Spinal cord (tissue), 10 donors: ENCODE measurements at places on chromosomes 7 and 10. TPM values are rescaled to one million over a fixed set of nuclear protein-coding genes. Genes with fewer than 3 reads are reported as not detected.

Gene GTF2IRD1
- 10.0 TPM for total RNA-seq

Gene IQUB
- total RNA-seq, result 5.9 TPM

Gene LRRC72
- not detected for total RNA-seq

Gene UROS
- total RNA-seq, result 61.9 TPM

Gene PLAC9
- total RNA-seq, result 81.7 TPM

Gene RELN
- 131 TPM for total RNA-seq

Gene FAM13C
- 28.2 TPM for total RNA-seq

Gene GPR141
- total RNA-seq, result 5.4 TPM

Gene PGAM2
- 3.5 TPM for total RNA-seq

Gene SYNPO2L
- total RNA-seq, result not detected

Gene MUC3A
- total RNA-seq, result 0.40 TPM

Gene NUTM2B
- 0.20 TPM for total RNA-seq

Gene LRMDA
- 5.6 TPM for total RNA-seq

Gene PHKG1
- 7.9 TPM for total RNA-seq

Gene ADARB2
- 5.4 TPM for total RNA-seq

Gene TES
- total RNA-seq, result 35.4 TPM

Gene PON1
- 0.59 TPM for total RNA-seq

Gene BHLHA15
- total RNA-seq, result 2.4 TPM

Gene IFIT1
- total RNA-seq, result 57.2 TPM

Gene CALHM3
- not detected for total RNA-seq

Gene COX19
- total RNA-seq, result 11.7 TPM

Gene OR2A1
- 0.10 TPM for total RNA-seq

Gene LBX1
- 1.9 TPM for total RNA-seq

Gene ACTL6B
- total RNA-seq, result 16.5 TPM

Gene EIF3A
- total RNA-seq, result 80.4 TPM

Gene CFTR
- 7.2 TPM for total RNA-seq
